Activated naive CD4-positive, alpha-beta T cell treated with anti-CD3 and anti-CD28 coated beads, Interleukin-2, amount 10 ng/mL, durations not matched to agents 7 days and 5 days (primary cell): ENCODE measurements at places on chromosomes 12 and 14.

GRCh38 chr12:6166808-6167207 lies 33.4 kb upstream of the CD9 start:
- H3K27ac ChIP-seq = peak overlapping the region; percentile 37
- peaks cover 16% of the 10 kb centered on the region for H3K27me3 ChIP-seq
- no peak for DNase-seq
- H3K36me3 ChIP-seq = no peaks in the 10 kb centered on the region
- H3K4me1 ChIP-seq = peaks cover 27% of the 10 kb centered on the region
- H3K4me3 ChIP-seq = no peak overlapping the region

DNA sequence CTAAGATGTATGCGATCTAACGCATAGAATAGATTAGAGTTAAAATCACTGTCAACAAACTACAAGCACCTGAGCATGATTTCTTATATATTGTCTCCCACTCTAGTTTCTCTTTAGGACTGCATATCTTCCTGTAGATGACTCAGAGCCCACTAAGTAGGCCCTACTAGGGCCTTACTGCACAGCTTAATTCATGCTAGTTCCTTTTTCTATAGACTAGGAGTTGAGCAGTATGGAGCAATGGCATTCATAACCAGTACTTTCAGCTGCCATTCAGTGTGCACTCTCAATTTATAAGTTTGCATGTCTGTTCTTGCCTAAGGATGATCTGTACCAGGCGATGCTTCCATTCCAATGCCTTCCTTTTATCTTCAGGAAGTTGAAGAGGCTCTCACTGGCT lies 103.5 kb downstream of the METTL25 start:
- H3K4me1 ChIP-seq = no peaks in the 10 kb centered on the region
- no peak overlapping the region for H3K4me3 ChIP-seq
- no peak for DNase-seq
- H3K27me3 ChIP-seq = no peaks in the 10 kb centered on the region
- H3K27ac ChIP-seq = no peak overlapping the region

GRCh38 chr12:53791735-53792326 lies 40.1 kb upstream of the CISTR start:
- H3K36me3 ChIP-seq = no peaks in the 10 kb centered on the region
- H3K4me1 ChIP-seq = no peaks in the 10 kb centered on the region
- H3K4me3 ChIP-seq = no peak overlapping the region
- DNase-seq = peak; percentile 41
- no peak overlapping the region for H3K27ac ChIP-seq

DNA sequence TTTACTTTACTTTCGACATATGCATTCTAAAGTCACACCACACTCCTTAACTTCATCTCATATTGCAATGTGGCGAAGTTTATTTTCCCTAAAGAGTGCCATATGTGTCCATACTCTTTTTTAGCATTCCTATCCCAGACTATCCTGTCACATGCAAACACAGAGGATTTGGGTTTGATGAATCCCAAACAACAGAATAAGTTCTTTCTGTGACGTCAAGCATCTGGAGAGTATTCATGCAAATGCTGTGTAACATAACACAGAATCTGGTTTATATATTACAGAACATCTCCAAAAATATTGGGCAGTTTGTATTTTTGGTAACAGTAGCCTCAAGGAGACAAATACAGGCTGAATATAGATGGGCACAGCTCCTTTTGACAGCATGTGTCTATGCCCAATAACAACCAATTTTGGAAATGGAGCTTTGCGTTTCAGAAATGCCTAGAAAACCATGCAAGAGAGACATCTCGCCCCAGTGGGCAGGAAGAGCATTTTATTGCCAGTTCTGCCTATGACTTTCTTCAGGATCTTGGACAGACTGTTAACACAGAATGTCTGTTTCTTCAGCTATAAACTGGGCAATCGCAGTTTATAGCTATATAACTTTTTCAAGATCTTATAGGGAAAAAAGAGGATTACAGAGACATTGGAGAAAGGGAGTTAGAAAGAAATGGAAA lies 190.8 kb downstream of the ADAMTS20 start:
- H3K4me1 ChIP-seq = no peaks in the 10 kb centered on the region
- H3K4me3 ChIP-seq = no peak overlapping the region
- no peaks in the 10 kb centered on the region for H3K27me3 ChIP-seq

- H3K36me3 ChIP-seq = peaks cover 3% of the 10 kb centered on the region
- no peaks in the 10 kb centered on the region for H3K27me3 ChIP-seq
- H3K4me1 ChIP-seq = peaks cover 8% of the 10 kb centered on the region
- H3K27ac ChIP-seq = no peak overlapping the region
Measured at GRCh38 chr12:123089631-123090353, 61.1 kb downstream of the PITPNM2 start.

DNA sequence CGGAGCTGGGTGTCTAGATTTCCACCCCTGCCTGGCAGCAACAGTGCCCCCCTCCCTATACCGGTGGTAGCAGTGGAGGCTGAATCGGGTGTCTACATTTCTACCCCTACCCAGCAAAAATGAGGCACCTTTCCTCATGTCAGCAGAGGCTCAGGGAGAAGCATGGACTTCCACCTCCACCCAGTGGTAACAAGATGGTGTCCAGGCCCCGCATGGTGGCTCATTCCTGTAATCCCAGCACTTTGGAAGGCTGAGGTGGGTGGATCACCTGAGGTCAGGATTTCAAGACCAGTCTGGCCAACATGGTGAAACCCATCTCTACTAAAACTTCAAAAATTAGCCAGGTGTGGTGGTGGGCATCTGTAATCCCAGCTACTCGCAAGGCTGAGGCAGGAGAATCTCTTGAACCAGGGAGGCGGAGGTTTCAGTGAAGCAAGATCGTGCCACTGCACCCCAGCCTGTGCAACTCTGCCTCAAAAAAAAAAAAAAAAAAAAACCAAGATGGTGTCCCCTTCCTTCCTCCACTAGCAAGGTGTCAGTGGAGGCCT lies 35.5 kb upstream of the OR5AU1 start:
- peaks cover 42% of the 10 kb centered on the region for H3K27me3 ChIP-seq
- DNase-seq = no peak
- H3K36me3 ChIP-seq = no peaks in the 10 kb centered on the region

DNA sequence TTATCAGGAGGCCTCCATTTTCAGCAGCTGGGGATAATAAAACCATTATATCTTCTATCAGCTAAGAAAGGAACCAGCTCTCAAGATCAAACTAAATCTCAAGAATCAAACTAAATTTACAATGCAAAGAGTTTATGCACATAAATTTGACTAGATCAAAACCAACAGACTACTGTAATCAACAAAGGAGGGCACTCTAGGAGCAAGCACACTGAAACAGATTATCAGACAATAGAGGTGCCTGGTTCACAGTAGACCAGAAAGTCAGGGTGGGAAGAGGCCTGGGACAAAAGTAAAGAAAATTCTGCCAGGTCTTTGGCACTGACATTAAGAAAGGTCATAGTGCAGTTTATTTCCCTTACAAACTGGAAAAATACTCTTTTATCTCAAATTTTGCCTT lies 61.0 kb downstream of the HECTD4 start:
- H3K4me3 ChIP-seq = no peak overlapping the region
- no peak for DNase-seq
- H3K27me3 ChIP-seq = no peaks in the 10 kb centered on the region
- H3K4me1 ChIP-seq = peaks cover 6% of the 10 kb centered on the region
- H3K27ac ChIP-seq = no peak overlapping the region
- peaks cover 12% of the 10 kb centered on the region for H3K36me3 ChIP-seq

DNA sequence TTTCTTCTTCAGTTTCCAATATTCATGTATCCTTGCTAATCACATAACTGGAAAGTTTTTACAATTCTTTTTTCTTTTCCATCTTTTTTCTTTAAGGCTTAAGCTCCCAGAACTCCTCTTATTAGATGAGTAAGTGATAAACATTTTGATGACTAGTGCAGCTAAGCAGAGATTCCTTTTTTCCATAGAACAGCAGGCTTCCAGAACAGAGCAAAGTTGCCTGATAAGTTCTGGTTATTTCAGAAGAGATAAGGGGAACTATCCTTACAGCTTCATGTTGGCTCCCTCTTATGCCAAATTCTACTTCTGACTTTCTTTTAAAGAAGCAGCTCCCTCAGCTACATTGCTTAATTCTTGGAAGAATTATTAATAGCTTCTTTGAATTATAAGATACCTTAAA lies 194.7 kb upstream of the FAR2 start:
- H3K36me3 ChIP-seq = no peaks in the 10 kb centered on the region
- no peaks in the 10 kb centered on the region for H3K27me3 ChIP-seq
- no peaks in the 10 kb centered on the region for H3K4me1 ChIP-seq
- H3K27ac ChIP-seq = no peak overlapping the region
- no peak for DNase-seq
- H3K4me3 ChIP-seq = no peak overlapping the region

- H3K36me3 ChIP-seq = peaks cover 19% of the 10 kb centered on the region
- H3K27ac ChIP-seq = no peak overlapping the region
- peaks cover 16% of the 10 kb centered on the region for H3K4me1 ChIP-seq
- H3K27me3 ChIP-seq = no peaks in the 10 kb centered on the region
Measured at GRCh38 chr14:99415496-99416281, 65.0 kb downstream of the SETD3 start.

GRCh38 chr12:65025136-65025535 lies 96.0 kb downstream of the WIF1 start:
- no peaks in the 10 kb centered on the region for H3K36me3 ChIP-seq
- H3K27ac ChIP-seq = no peak overlapping the region
- no peaks in the 10 kb centered on the region for H3K4me1 ChIP-seq
- DNase-seq = no peak
- peaks cover 3% of the 10 kb centered on the region for H3K27me3 ChIP-seq
- no peak overlapping the region for H3K4me3 ChIP-seq

GRCh38 chr12:67038486-67038885 lies 230.7 kb upstream of the CAND1 start:
- no peak overlapping the region for H3K27ac ChIP-seq
- no peaks in the 10 kb centered on the region for H3K27me3 ChIP-seq
- no peak for DNase-seq
- no peaks in the 10 kb centered on the region for H3K36me3 ChIP-seq
- no peaks in the 10 kb centered on the region for H3K4me1 ChIP-seq

DNA sequence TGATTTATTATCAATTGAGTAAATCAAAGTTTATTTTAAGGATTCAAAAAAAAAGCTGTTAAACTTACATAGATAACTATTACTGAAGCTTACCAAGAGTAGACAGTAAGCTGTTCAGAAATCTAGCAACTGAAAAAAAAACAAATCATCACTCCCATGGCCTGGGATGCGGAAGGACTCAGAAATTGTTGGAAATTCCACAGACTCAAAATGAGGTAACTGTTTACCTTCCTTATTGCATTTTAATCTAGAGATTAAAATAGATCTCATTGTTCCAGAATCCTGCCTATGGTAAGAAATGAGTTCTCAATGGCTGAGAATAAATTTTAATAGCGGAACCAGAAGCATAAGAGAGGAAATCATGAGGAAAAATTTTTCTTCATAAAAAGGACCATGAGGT lies 87.2 kb downstream of the PPM1H start:
- no peaks in the 10 kb centered on the region for H3K36me3 ChIP-seq
- no peak for DNase-seq
- no peak overlapping the region for H3K27ac ChIP-seq
- no peaks in the 10 kb centered on the region for H3K4me1 ChIP-seq
- no peaks in the 10 kb centered on the region for H3K27me3 ChIP-seq

DNA sequence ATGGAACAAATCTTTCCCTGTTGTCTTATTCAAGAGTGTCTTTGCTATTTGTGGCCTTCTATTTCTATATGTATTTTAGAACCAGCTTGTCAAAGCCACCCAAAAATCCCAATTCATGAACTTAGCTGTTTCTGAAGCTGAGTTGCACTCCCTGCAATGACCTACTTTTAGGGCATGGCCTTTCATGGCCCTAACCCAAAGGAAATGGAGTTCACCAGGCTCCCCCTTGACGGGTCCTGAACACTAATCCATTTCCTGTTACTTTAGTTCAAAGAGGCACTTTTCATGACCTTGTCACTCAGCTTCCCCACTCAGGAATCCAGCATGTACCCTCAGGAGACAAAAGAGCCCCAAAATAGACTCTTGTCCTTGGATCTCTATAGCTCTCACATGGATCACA lies 7.6 kb downstream of the TMED8 start:
- no peak overlapping the region for H3K4me3 ChIP-seq
- peaks cover 13% of the 10 kb centered on the region for H3K36me3 ChIP-seq
- H3K27me3 ChIP-seq = no peaks in the 10 kb centered on the region
- H3K4me1 ChIP-seq = peaks cover 29% of the 10 kb centered on the region
- H3K27ac ChIP-seq = no peak overlapping the region

GRCh38 chr12:18690653-18691052 lies 47.2 kb downstream of the PLCZ1 start:
- no peak overlapping the region for H3K4me3 ChIP-seq
- DNase-seq = no peak
- H3K27me3 ChIP-seq = no peaks in the 10 kb centered on the region

- DNase-seq = no peak
- H3K4me3 ChIP-seq = peak overlapping the region; percentile 91
- peak overlapping the region; percentile 83 for H3K27ac ChIP-seq
- no peaks in the 10 kb centered on the region for H3K27me3 ChIP-seq
- H3K4me1 ChIP-seq = peaks cover 23% of the 10 kb centered on the region
Measured at GRCh38 chr12:30754383-30754749, 385 bp downstream of the CAPRIN2 start.

DNA sequence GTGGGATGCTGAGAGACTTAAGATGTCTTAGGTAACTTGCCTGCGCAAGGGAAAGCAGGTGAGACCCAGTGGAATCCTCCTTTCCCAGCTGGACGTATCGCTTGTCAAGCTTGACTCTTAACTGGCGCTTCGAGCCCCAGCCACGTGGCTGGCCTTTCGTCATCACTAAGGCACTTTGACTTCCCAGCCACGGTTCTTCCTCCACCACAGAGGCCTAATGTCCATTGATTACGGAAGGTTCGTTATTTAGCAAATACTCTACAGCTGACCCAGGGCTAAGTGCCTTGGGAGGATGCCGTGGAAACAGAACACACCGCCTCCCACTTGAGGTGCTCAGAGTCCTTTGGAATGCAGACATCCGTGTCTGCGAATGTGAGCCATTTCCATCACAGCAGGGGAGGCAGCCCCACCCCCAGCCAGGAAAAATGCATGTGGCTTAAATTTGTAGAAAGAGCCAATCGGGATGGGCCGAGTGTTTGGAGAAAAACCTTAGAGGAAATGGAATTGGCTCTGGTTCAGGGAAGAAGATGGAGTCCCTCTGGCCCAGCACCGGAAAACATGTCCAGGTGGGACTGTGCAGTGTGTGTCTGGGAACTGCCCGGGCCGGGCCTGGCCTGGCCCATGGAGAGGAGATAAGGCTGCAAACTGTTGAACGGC lies 115.7 kb downstream of the PLXNC1 start:
- peak overlapping the region; percentile 94 for H3K27ac ChIP-seq
- H3K36me3 ChIP-seq = peaks cover 72% of the 10 kb centered on the region
- no peak for DNase-seq
- H3K27me3 ChIP-seq = no peaks in the 10 kb centered on the region
- H3K4me1 ChIP-seq = peaks cover 58% of the 10 kb centered on the region

GRCh38 chr12:31853520-31853919 lies 105.7 kb upstream of the RESF1 start:
- no peak overlapping the region for H3K4me3 ChIP-seq
- H3K27ac ChIP-seq = no peak overlapping the region
- H3K4me1 ChIP-seq = no peaks in the 10 kb centered on the region
- H3K36me3 ChIP-seq = peaks cover 14% of the 10 kb centered on the region

DNA sequence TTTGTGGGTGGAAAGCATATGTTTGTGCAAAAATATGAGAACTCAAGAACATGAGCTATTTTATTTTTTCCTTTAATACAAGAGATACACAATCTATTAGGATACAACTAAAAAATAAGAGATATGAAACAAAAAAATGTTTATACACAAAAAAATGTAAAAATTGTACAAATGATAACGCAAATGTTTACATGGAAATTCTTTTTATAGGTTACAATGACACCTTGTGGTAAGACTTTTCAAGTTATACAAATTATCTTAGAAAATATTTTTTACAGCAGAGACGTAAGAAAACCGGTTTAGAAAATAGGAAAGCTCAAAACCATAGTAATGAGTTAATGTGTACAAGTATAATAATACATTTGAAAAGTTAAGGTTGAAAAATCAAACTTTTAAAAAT lies 25.5 kb downstream of the CEP83 start:
- peaks cover 17% of the 10 kb centered on the region for H3K4me1 ChIP-seq
- no peak overlapping the region for H3K27ac ChIP-seq
- H3K4me3 ChIP-seq = no peak overlapping the region
- DNase-seq = no peak
